ENCODE measurements at places on chromosomes 5 and 9. TPM values are rescaled to one million over a fixed set of nuclear protein-coding genes. Genes with fewer than 3 reads are reported as not detected.

- DNase-seq, result no peak
Observed at GRCh38 chr9:78671785-78672184, 374.9 kb downstream of the PSAT1 start.

GRCh38 chr5:159031513-159031912, 68.2 kb downstream of the EBF1 start:
- DNase-seq, result no peak

DNA sequence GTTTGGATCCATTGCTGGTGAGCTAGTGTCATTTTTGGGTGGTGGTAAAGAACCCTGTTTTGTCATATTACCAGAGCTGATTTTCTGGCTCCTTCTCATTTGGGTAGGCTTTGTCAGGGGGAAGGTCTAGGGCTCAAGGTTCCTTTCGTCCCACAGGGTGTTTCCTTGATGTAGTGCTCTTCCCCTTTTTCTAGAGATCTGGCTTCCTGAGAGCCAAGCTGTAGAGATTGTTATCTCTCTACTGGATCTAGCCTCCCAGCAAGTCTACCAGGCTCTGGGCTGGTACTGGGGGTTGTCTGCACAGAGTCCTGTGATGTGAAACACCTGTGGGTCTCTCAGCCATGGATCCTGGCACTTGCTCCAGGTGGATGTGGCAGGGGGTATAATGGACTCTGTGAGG, 145.9 kb downstream of the HINT1 start:
- DNase-seq, result no peak

DNA sequence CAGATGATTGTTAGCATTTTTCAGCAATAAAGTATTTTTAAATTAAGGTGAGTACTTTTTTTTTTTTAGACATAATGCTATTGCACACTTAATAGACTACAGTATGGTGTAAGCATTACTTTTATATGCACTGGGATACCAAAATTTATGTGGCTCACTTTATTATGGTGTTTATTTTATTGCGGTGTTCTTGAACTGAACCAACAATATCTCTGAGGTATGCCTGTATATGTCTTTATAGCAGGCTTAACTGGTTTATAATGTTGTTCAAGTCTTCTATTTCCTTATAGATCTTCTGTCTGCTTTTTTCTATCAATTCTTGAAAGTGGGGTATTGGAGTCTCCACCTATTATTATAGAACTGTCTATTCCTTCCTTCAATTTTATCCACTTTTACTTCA, 18.0 kb downstream of the ZBTB43 start:
- no peak for DNase-seq

DNA sequence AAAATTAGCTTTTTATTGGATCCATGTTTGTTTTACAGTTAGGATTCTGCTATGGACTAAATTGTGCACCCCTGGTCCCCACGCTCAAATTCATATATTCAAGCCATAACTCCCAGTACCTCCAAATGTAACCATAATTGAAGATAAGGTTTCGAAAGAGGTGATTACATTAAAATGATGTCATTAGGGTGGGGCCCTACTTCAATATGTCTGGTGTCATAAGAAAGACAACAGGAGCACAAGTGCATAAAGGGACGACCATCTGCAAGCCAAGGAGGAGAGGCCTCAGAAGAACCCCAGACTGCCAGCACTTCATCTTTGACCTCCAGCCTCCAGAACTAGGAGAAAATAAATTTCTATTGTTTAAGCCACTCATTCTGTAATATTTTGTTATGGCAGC, 7.4 kb upstream of the HNRNPA0 start:
- DNase-seq, result no peak

DNA sequence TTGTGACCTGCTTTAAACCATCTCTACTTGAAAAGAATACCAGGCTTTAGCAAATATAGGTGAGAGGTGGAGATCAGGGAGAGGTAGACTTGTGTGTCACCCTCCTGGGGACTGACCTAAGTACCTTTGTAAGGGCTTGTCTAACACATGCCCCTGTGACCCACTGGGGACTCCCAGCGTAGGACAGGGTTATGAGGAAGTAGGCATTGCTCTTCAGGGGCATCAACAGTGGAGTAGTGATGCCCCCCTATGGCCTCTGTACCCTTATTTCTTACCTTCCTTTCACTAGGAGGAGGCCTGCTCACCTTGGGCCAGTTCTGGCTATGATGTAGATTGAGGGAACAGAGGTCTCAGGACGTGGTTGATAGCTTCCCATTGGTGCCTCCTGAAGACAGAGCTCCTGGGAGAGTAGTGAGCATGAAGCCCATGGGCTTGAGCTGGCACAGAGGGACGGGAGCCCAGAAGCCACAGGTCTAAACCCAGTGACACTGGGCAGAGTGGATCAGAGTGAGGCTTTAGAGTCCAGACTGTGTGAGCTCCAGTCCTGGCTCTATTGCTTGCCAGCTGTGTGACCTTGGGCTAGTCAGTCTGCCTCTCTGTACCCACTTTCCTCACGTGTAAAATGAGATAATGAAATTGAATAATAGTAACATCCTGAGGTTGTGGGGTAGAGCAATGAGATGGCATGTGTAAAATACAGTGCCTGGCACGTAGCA, 191.7 kb downstream of the AOPEP start:
- no peak for DNase-seq

GRCh38 chr9:127452691-127453090, 1.4 kb downstream of the LRSAM1 start:
- no peak for DNase-seq

- no peak for DNase-seq
Observed at GRCh38 chr5:51652980-51653379, 269.7 kb downstream of the ISL1 start.

DNA sequence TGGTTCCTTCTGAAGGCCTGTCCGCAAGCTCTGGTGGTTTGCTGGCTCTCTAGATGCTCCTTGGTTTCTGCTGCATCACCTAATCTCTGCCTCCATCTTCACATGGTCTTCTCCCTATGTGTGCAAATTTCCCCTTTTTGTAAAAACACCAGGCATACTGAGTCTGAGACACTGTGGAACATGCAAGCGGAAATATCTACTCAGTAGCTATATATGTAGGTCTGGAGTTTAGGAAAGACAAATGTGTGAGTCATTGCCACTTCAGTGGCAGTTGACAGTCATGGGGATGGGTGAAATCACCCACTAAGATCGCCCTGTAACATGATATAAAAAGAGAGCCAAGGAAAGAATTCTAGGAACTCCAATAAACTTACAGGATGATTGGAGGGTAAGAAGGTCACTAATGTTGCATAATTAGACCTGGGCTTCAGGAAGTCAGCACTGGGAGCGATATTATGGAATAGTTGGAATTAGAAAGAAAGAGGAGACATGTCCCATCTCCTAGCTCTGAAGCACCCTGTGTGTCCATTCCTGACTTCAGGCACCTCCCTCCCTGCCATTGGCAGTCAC, 22.7 kb upstream of the UBLCP1 start:
- peak; percentile 79 for DNase-seq

DNA sequence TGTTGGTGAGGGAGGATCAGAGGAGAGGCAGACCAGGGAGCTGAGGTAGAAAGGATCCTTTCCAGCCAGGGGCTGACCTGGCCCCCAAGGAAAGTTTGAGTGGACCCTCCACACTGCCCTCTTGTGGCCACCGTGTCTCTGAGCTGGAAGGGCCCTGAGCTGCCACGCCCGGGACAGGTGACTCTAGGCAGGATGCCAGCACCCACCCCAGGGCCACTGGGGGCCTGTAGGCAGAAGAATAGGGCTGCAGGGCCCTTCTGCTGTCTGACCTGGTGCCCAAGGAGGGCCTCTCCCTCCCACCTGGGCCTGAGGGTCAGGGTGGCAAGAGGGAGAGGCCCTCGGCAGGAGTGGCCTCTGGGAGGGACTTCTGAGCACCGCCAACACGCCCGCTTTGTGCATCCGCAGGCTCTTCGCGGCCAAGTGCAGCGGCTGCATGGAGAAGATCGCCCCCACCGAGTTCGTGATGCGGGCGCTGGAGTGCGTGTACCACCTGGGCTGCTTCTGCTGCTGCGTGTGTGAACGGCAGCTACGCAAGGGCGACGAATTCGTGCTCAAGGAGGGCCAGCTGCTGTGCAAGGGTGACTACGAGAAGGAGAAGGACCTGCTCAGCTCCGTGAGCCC, 76.8 kb downstream of the LMX1B start:
- peak; percentile 76 for DNase-seq

DNA sequence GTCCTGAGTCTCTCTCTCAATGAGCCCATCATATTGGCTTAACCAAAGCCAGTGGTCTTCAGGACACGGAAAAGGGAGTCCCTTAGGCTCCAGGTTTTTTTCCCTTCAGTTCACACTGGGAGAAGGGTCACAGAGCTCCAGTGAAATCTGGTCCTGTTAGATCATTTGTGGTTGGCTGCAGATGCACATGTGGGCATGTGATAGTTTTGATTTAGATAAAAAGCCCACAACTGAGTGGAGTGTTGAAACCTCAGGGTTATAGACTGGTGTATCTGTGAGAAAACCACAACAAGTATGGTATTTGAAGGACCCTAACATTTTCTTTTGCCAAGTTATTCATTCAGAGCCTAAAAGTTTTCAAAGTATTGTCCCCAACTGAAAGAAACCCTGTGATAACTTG, 46.7 kb downstream of the PRLR start:
- DNase-seq, result no peak

DNA sequence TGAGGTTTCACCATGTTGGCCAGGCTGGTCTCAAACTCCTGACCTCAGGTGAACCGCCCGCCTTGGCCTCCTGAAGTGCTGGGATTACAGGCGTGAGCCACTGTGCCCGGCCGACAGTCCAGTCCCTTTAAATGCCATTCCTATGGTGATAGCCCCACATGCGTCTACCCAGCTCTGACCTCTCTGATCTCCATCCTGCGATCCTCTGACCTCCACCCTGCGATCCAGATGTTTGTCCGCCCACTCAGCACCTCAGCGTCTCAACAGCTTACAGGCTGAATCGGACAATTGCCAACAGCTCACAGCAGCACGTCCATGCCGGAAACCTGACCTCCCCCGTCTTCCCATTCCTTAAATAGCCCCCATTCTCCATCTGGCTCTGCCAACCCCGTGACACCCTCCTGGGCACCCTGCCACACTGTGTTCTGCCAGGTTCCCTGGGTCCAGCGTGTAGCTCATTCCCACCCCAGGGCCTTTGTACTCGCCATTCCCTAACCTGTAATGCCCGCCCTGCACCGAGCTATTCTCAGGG, 44.0 kb upstream of the RNU6ATAC start:
- DNase-seq, result no peak

GRCh38 chr5:146825033-146825432, 53.5 kb downstream of the PPP2R2B start:
- DNase-seq, result no peak

GRCh38 chr5:18333841-18334240, 699.6 kb downstream of the TAF11L14 start:
- no peak for DNase-seq

GRCh38 chr9:8564960-8565359, 765.4 kb upstream of the DMAC1 start:
- no peak for DNase-seq

ACER2 gene
- polyA plus RNA-seq, result 1.4 TPM

UQCRQ gene
- 441 TPM for polyA plus RNA-seq

ARHGEF28 gene
- 17.6 TPM for polyA plus RNA-seq

SPATA6L gene
- 1.6 TPM for polyA plus RNA-seq

GNAQ gene
- 18.2 TPM for polyA plus RNA-seq

CCDC69 gene
- 2.1 TPM for polyA plus RNA-seq

SPINK1 gene
- polyA plus RNA-seq, result not detected

HTR1A gene
- polyA plus RNA-seq, result not detected

IL5 gene
- polyA plus RNA-seq, result not detected

GARIN3 gene
- not detected for polyA plus RNA-seq
